ENCODE measurements at places on chromosomes 1 and 21.

DNA sequence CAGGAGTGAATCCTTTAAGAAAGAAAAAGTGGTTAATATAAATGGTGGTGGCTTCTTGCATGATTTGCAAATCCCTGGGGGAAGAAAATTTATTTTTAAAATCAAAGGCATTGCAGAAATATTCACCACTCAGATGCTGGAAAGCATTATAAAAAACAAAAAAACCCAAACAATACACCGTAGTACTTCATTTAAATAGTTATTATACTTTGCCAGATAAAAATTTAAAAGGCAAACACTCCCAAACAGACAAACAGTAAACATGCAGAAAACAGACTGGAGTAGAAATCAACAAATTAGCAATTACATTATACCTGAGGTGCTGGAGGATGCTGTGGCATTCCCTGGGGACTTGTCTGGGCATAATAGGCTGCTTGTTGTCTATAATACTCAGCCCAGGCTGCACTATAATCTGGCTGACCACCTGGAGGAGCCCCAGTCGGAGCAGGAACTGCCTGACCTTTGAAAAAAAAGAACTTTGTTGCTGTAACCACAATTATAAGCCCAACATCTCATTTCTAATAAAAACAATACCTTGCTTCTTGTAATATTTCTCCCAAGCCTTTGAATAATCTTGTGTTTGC, 29.9 kb downstream of the FUBP1 start:
- no peak for DNase-seq

GRCh38 chr1:245875581-245876261, 631.4 kb downstream of the SMYD3 start:
- DNase-seq: no peak

DNA sequence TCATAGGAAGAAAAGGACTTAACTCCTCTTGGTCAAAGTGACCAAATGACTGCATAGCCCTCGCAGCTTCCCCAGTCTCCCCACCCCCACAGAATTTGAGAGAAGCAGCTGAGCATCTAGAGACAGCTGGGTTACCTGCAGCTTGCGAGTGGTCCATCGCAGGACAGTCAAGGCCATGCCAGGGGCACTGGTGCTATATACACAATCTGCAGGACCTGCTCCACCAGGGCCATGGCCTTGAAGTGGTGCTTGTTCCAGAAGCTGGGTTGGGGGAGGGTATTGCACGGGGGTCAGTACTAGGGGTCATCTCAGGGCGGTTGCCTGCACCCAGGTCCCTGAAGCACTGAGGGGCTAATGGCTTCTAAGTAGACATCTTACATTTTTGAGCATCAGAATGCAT, 10.4 kb downstream of the MRTO4 start:
- no peak for DNase-seq

GRCh38 chr1:209895709-209896108, 42.3 kb upstream of the SYT14 start:
- DNase-seq: no peak
